ENCODE measurements at places on chromosomes 2 and 18.
A peak's percentile ranks its signal among the peaks of the same experiment; 100 is the strongest.

DNA sequence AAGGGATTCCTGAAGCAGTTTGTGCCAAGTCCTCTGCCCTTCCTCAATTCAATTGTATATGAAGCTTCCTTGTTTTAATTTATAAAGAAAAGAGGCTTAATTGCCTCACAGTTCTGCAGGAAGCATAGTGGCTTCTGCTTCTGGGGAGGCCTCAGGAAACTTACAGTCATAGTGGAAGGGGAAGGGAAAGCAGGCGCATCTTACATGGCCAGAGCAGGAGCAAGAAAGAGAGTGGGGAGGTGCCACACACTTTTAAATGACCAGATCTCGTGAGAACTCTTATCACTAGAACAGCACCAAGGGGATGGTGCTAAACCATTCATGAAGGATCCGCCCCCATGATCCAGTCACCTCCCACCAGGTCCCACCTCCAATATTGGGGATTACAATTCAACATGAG, 114.2 kb downstream of the SGPP2 start:
- no peak for DNase-seq

DNA sequence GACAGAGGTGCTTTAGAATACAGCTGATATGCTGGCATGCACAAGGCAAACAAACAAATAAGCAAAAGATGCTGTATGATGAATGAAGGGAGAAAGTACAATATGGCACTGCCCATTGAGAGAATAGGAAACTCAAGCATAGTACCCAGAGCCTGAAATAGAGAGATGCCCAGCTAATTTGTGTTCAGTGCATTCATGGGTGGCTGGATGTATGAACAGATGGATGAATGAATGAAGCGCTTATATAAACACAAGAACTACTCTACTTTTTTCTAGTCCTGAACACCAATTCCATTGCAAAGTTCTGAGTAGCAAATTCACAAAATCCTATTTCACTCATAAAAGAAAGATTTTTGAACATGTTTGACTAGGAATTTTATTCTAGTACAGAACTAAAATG, 756.3 kb downstream of the SATB2 start:
- DNase-seq = no peak

GRCh38 chr2:33681364-33681757, 82.3 kb upstream of the FAM98A start:
- DNase-seq = no peak

GRCh38 chr2:1518867-1519530, 105.7 kb downstream of the TPO start:
- DNase-seq = no peak

GRCh38 chr2:46786228-46786627, 129.4 kb downstream of the MCFD2 start:
- DNase-seq = no peak

DNA sequence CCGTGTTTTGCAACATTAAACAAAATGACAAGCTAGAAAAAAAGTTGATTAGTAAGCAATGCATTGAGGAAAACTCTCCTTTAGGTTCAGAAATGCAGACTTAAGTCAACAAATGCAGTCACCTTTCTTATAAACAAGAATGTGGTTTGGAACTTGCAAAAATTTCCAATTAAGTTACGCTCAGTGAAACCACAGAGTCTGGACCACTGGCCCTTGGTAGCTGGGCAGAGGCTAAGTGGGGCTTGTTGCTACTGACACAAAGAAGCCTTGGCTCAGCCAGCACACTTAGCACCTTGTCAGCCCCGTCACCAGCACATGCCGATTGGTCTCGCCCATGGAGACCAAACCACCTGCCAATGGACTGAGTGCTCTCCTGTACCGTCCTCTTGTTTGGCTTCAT, 53.0 kb downstream of the SMIM21 start:
- no peak for DNase-seq

DNA sequence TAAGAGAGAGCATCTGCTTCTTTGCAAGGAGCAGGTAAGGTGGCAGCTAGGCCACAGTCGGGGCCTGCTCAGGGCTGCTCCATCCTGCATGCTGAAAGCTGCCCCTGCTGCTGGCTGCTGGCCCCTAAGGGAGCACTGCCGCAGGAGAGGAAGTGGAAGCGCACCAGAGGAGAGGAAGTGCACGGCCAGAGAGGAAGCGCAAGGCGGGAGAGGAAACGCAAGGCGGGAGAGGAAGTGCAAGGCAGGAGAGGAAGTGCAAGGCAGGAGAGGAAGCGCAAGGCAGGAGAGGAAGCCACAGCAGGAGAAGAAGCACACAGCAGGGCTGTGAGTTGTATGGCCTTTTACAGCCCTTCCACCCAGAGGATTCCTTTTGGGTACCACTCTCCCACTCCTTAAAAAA, 539.0 kb upstream of the TNP1 start:
- peak; percentile 45 for DNase-seq

DNA sequence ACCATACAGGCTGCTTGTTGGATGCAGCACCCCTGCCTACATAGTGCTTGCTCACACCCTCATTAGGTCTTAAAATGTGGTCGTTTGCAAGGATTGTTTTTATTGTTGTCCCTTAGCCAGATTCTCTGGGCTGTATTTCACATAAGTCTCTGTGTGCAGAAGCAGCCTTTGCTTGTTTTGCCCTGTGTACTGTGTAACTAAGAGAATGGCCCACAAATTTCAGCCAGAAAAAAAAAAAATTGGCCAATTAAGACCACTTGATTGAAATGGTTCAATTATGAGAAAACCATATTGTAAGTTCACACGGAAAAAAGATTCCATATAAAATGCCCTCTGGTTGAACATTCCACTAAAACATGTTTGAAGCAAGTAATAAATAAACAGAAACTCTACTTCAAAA, 377.1 kb upstream of the SOX11 start:
- no peak for DNase-seq

GRCh38 chr18:75125382-75126331, 83.3 kb downstream of the PTGR3 start:
- no peak for DNase-seq

- DNase-seq = peak; percentile 36
These were observed 243.0 kb downstream of the CELF4 start for GRCh38 chr18:37322492-37323035.

DNA sequence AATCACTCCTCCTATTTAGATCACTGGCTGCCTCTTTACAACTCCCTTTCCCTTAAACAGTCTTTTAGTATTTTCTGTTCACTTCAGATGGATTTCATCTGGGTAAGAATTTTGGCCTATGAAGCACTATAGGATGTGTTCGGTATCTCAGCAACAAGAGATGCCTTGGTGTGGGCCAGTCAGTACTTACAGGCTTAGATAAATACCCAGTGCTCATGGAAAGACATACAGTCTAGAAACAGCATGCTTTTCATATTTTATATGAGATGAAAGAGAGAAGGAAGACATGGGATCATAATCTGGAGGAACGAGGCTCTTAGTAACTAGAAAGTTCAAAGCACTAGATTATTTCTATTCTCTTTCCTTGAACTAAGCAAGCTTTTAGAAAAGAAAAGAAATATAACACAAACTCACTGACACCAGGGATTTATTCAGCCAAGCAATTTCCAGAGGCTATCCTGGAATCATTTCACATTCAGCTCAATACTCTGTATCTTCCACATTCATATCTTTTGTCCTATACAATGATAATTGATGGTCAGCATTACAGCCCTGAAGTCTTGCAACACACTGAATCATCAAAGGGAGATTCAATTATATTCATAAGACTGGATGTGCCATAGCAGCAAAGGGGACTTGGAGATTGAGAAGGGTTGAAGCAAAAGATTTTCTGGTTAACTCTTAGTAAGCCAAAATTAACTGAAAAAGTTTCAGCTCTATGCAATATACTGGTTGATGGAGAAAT, 408.8 kb upstream of the LYPD1 start:
- DNase-seq = no peak

DNA sequence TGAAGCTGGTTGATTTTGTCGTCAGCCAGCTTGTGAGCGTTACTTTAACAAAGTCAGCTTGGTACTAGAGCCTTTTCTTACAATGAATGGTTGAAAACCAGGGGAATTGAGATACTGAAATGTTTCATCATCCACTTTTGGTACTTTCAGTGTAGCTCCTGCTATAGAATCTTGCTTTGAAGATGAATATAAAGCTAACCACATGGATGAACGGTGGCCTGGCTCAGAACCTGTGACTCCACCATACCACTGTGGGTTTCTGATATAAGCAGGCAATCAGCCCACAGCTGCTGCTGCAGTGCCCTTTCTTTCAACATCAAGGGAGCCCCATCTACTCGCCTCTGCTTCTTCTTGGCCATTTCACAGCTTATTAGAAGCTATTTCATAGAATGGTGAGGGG, 53.2 kb upstream of the GPR45 start:
- no peak for DNase-seq

DNA sequence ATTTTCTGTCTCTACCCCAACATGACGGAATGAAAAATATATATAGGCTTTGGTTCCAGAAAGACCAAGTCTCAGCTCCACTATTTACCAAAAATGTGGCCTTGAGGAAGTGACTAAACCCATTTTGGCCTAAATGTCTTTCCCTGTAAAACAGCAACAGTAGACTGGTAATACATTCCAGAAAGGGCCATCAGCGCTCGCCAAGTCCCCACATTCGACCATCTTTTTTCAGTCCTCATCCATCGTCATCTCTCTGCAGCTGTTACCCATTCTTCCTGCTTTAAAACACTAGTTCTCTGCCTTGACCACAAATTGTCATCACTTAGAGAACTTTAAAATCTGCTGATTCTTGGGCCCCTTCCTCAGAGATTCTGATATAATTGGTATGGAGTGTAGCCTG, 183.8 kb upstream of the CTAGE1 start:
- no peak for DNase-seq

DNA sequence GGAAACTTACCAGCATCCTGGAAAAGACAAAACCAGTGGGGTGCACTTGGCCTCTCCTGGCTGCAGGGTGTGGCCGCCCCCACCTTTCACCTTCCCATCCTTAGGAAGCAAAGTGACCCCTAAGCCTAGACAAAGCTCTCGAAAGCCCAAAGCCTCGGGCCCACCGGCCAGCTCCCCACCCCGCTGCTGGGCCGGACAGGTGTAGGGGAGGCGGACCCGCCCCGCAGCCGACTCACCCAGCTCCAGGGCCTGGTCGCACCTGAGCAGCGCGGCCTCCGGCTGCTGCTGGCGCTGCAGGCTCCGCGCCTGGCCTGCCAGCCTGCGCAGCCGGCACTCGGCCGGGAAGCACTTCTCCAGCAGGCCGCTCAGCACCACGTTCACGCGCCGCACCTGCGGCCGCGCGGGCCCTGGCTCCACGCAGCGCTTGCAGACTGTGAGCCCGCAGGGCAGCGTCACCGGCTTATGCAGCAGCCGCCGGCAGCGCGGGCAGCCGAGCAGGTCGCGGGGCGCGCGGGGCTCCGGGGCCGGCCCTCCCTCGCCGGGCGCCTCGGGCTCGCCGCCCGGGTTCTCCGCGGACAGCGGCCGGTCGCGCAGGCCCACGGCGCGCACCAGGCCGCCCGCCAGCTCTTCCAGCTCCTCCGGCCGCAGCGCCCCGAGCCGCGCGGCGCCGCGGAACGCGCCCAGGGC, 979 bp downstream of the LONRF2 start:
- DNase-seq = no peak

DNA sequence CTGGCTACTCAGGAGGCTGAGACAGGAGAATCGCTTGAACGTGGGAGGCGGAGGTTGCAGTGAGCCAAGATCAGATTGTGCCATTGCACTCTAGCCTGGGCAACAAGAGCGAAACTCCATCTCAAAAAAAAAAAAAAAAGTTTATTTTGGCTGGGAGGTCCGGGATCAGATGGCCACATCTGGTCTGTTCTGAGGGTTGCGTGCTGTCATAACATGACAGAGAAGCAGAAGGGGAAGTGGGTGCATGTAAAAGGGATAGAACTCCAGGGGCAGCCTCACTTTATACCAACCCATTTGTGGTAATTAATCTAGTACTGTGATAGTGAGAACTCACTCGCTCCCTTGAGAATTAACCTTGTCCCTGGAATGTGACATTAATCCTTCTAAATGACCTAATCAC, 101.2 kb downstream of the PTPN4 start:
- peak; percentile 3 for DNase-seq

DNA sequence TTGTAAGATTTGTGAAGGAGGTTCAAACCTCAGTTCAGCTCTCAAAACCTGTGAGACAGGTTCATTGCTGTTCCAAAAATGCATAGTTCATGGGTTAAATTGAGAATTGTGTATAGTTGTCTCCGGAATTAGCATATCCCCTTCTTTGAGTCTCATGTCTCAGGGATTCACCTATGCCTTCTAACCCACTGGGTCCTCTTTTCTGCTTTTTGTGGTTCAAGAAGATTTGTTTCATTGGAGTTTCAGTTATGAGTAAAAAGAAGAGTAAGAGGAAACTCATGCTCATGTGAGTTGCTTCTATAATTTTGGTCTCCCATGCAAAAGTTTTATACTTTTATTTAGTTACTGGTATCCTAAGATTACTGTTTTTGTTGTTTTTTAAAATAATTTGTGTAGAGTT, 1219.8 kb upstream of the ZEB2 start:
- peak; percentile 41 for DNase-seq

DNA sequence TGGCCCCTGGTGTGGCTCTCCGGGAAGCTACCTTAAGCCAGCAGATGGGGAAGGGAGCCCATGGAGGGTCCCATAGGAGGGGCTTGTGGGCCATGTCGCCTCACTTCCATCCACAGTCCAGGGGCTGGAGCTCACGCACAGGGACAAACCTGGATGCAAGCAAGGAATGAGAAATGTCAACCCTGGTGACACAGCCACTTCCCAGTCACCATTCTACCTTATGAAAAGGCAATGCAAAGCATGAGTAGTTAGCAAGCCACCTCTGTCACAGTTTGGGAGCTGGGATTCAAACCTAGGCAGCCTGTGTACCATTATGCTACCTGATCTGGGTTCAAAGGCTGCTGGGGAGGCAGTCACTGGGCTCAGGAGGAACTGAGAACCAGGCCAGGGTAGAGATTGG, 170.0 kb upstream of the KLHL29 start:
- no peak for DNase-seq

- DNase-seq = no peak
These were observed 112.2 kb upstream of the REG3G start for GRCh38 chr2:78913257-78913656.

DNA sequence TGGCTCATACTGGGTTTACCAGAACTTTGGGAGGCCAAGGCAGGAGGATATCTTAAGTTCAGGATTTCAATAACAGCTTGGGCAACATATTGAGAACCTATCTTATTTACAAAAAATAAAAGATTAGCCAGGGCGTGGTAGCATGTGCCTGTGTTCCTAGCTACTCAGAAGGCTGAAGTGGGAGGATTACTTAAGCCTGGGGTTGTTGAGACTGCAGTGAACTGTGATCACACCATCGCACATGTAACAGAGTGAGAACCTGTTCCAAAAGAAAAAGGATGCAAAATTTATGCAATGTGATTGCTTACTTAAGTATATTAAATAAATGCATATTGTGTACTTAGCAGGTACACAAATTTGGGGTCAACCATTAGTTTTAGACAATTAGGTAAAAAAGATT, 768.9 kb upstream of the CDH7 start:
- DNase-seq = no peak

DNA sequence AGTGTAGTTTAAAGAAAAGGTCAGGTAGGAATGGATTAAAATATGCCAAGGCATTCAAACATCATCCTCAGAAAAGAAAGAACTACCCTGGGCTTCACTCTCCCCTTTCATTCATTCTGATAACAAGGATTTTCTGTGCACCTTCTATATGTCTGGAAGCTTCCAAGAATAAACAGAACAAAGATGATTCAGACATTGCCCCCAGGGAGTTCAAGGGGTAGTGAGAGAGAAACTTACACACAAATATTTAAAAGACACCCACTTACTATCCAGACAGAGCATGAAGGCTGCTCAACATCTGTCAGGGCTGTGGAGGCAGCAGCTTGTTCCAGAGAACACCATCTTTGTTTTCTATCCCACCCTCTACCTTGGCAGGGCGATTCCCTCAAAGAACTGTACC, 140.5 kb downstream of the ALK start:
- DNase-seq = no peak
